ENCODE measurements at places on chromosomes 7 and 10. TPM values are rescaled to one million over a fixed set of nuclear protein-coding genes. Genes with fewer than 3 reads are reported as not detected.

DNA sequence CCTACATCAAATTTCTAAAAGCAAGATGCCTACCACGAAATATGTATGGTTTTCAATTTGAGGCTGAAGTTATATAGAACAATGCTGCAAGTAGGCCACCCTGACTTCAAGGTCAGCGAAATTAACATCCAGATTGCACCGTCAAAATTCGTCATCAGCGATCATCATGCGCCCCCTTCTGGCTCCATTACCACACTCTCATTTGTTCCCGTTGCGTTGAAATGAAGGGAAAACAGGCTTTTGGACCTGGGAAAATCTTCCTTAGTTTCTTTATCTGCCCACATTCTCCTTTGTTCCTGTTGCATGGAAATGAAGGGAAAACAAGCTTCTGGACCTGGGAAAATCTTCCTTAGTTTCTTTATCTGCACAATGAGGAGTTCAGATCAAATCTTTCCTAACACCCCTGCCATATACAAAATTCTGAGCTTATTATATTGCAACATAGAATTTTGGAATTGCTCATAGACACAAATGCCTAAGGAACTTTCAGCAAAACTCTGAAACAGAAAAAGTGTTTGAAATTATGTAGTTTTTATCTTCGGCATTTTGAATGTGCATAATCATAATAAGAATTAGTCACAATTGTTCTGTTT is 98.2 kb upstream of the PRKCQ start:
- no peak overlapping the region for H3K4me3 ChIP-seq
- no peaks in the 10 kb centered on the region for H3K4me1 ChIP-seq
- H3K27ac ChIP-seq, result no peak overlapping the region
- no peaks in the 10 kb centered on the region for H3K36me3 ChIP-seq
- peak; percentile 46 for DNase-seq

GRCh38 chr7:1512781-1513656 is 8.8 kb upstream of the INTS1 start:
- no peaks in the 10 kb centered on the region for H3K36me3 ChIP-seq
- DNase-seq, result no peak
- H3K27me3 ChIP-seq, result no peaks in the 10 kb centered on the region
- H3K4me1 ChIP-seq, result no peaks in the 10 kb centered on the region
- H3K4me3 ChIP-seq, result no peak overlapping the region

GRCh38 chr7:264541-265191 is 25.3 kb upstream of the FOXL3 start:
- no peak for DNase-seq
- H3K4me1 ChIP-seq, result no peaks in the 10 kb centered on the region
- H3K27ac ChIP-seq, result no peak overlapping the region
- no peaks in the 10 kb centered on the region for H3K36me3 ChIP-seq
- no peak overlapping the region for H3K4me3 ChIP-seq

PON3 gene
- 14.6 TPM for total RNA-seq

FAS gene
- total RNA-seq, result 46.5 TPM

DNA sequence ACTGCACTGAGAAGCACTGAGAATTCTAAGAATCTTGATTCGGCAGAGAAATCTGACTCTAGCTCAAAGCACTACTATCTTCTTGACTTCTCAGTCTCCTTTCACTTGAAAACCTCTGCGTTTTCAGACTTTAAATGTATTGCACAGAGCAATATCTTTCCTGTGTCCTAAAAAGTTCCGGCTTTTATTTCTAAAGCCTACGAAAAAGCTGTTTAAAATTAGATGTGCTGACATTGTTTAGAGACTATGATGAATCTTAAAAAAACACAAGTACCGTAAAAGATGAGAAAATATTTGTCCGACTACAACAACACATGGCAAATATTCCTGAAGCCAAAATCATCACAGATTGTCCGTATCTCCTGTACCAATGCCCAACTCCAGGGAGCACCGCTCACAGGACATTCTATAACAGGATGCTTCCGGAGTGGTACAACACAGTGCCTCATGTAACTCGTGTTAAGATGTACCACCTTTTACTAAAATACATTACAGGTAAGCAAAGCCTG is 136.9 kb downstream of the CUBN start:
- DNase-seq, result no peak
- H3K4me3 ChIP-seq, result no peak overlapping the region
- H3K27ac ChIP-seq, result no peak overlapping the region
- peaks cover 8% of the 10 kb centered on the region for H3K4me1 ChIP-seq
- H3K27me3 ChIP-seq, result no peaks in the 10 kb centered on the region

DNA sequence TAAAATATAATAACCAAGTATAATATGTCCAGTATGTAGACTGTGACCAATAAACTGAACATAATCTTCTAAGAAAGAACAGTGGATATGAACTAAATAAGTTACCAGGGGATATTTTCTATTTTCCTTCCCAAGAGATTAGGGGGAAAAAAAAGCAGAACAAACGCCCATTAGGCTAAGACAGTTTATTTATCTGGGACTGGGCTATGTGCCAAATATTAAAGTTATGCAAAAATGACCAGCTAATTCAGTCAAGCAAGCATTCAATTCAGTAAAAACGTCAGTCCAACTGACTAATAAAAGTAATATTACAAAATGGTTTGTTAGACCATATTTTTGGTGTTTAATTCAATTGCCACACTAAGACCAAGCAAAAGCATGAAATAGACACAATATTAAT is 122.2 kb downstream of the TSPAN12 start:
- H3K4me1 ChIP-seq, result no peaks in the 10 kb centered on the region
- H3K27me3 ChIP-seq, result no peaks in the 10 kb centered on the region
- no peak for DNase-seq
- H3K4me3 ChIP-seq, result no peak overlapping the region

GRCh38 chr7:94324380-94325121 is 70.1 kb upstream of the COL1A2 start:
- H3K27ac ChIP-seq, result no peak overlapping the region
- no peaks in the 10 kb centered on the region for H3K36me3 ChIP-seq
- H3K4me1 ChIP-seq, result no peaks in the 10 kb centered on the region
- no peaks in the 10 kb centered on the region for H3K27me3 ChIP-seq
- no peak overlapping the region for H3K4me3 ChIP-seq

- no peaks in the 10 kb centered on the region for H3K4me1 ChIP-seq
- no peak overlapping the region for H3K27ac ChIP-seq
- no peak for DNase-seq
- no peak overlapping the region for H3K4me3 ChIP-seq
Measured at GRCh38 chr10:97676770-97677581, 10.1 kb downstream of the AVPI1 start.

SLC18A3 gene
- total RNA-seq, result not detected

DNA sequence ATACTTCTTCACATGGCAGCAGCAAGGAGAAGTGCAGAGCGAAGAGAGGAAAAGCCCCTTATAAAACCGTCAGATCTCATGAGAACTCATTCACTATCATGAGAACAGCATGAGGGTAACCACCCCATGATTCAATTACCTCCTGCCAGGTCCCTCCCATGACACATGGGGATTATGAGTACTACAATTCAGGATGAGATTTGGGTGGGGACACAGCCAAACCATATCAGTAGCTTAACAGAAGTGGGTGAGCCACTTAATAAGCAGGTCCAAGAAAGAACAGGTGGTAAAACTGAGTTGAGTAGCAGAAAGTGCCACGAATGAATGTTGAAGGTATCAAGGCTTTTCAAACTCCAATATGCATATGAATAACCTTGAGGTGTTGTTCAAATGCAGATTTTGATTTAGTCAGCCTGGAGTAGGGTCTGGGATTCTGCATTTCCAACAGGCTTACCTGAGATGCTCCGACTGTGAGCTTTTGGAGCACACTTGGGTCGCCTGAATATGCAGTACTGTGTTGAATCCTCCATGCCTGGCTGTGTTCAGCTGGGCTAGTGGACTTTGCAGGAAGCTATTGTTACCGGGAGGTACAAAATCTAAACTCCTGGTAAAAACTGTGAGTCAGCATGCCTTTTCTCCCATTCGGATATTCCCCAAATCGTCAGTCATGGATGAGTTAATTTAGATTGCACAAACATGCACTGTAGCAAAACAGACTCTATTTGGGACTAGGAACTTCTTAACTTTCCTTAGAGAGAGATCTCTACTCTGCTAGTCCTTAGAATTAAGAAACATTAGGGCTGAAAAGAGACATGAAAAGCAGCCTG is 69.0 kb upstream of the PRKCQ start:
- no peaks in the 10 kb centered on the region for H3K4me1 ChIP-seq
- no peaks in the 10 kb centered on the region for H3K27me3 ChIP-seq
- H3K4me3 ChIP-seq, result no peak overlapping the region
- no peak for DNase-seq
- H3K36me3 ChIP-seq, result no peaks in the 10 kb centered on the region
